Anterior cingulate cortex (tissue), 58 donors: ENCODE measurements at places on chromosomes 5 and 9.

DNA sequence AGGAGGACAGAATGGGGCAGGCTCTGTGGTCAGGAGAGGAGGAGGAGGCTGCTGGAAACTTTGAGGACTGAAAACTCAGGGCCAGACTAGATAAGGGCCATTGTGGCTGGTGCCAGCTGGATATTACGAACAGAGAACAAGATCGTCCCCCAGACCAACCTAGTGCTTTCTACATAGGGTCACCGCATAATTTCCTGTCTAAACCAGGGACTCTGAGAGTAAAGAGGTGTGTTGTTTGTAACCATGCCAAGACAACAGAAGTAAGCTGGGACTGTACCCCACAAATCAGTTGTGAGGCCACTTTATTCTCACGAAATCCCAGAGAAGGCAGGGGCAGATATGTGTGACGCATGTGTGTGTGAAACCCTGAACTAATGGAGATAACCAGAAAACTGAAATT lies 20.3 kb upstream of the GFPT2 start:
- DNase-seq = no peak

DNA sequence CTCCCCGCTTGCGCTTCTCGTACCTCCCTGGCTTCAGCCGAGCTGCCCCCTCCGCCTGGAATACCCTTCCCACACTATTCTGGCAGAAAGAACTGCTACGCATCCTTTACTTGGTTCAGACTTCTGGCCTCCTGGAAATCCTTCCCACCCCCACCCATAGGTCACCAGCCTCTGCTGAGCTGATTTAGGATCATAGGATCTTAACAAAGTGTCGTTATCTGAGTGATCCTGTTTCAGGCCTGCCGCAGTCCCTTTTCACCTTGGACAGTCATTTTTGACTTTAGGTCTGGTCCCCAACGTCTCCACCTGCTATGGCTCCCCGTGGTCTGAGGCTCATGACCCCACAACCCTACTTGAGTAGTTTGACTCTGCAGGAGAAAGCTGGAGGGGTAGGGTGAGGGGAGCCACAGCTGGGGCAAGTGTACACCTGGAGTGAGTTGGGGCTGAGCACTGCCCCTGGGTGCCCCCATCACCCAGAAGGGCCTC lies 27.3 kb downstream of the EGR1 start:
- no peak for DNase-seq

- no peak for DNase-seq
These were observed 6.2 kb downstream of the SLC6A18 start for GRCh38 chr5:1231354-1231905.

- DNase-seq = no peak
These were observed 52.1 kb upstream of the TYRP1 start for GRCh38 chr9:12640866-12641636.

- no peak for DNase-seq
These were observed 16.8 kb downstream of the ACSL6 start for GRCh38 chr5:131994533-131995226.

DNA sequence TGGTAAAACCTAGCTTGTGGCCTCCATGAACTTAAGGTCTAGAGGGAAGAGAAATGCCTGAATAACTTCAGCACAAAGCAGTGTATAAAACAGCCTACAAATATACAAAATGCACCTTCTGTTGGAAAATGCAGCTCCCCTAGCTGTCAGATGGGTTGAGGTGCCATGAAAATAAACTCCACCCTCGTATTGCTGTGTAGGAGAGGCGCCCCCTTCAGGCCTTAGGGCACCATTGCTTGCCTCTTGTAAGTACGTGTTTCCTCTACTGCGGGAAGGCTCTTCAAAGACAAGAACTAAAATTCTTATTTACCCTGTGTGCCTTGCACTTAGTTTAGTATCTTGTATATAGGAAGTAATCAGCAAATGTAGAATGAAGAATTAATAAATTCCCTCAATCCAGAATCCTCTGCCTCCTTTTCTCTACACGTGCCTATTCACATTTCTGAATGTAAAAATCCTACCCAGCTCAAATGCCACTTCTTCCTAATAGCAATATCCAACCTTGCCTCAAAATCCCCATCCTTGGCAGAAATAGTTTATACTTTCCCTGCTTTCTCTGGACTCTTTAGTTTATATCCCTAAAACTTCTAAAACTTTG lies 393.7 kb upstream of the PDE4D start:
- no peak for DNase-seq

- DNase-seq = no peak
These were observed 127.3 kb downstream of the NUDT12 start for GRCh38 chr5:103435136-103435889.
